ENCODE measurements at places on chromosomes 2 and 18.

DNA sequence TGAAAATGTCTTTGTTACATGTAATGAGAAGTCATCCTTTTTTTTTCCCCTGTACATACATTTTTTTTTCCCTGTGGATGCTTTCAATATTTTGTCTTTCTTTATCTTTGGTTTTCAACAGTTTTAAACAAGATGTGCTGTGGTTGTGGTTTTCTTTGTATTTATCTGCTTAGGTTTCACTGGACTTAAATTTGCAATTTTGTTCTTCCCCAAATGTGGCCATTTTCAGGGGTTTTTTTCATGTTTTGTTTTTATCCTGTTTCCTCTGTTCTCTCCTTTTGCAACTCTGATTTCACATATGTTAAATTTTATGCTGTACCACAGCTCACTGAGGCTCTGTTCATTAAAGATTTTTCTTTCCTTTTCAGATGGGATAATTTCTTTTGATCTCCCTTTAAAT, 41.7 kb downstream of the GALNT1 start:
- DNase-seq = no peak

GRCh38 chr2:219041252-219041651, at the start of gene CFAP65:
Gene CFAP65 (minus strand): TSS chr2:219041516. CDS start chr2:219039048, 2,468 bp downstream.
- DNase-seq = no peak

DNA sequence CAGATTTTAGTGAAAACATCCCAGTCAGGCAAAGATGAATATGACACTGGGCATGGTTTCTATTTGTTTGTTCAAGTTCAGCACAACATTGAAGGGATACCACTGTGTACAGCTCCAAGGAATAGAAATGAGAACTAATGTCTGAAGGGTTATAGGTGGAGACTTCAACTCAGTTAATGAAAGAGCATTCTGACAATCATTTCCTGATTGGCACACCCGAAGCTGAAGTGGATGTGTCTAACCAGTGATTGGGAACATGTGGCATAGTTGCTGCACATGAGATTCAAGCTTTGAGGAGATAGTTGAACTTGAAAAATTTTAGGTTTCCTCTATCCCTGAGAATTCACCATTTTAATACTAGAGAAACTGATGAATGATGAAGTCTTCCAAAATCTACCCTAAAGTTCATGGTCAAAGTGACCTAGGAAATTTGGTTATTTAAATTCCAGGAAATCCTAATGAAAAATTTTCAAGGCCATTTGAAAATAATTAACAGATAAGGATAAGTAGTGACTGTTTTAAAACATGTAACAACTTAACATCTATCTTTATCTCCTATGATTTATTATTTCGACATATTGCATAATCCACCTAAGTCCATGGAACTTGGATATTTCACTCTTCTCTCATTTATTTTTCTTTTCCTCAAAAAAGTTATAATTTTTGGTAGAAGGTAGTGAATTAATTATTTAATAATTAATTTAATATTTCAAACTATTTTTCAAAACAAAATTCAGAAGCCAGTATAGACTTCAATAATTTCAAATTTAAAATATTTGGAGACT, 38.0 kb downstream of the SLC9A4 start:
- no peak for DNase-seq

- DNase-seq = no peak
Observed at GRCh38 chr18:57121542-57122112, 25.3 kb upstream of the BOD1L2 start.

DNA sequence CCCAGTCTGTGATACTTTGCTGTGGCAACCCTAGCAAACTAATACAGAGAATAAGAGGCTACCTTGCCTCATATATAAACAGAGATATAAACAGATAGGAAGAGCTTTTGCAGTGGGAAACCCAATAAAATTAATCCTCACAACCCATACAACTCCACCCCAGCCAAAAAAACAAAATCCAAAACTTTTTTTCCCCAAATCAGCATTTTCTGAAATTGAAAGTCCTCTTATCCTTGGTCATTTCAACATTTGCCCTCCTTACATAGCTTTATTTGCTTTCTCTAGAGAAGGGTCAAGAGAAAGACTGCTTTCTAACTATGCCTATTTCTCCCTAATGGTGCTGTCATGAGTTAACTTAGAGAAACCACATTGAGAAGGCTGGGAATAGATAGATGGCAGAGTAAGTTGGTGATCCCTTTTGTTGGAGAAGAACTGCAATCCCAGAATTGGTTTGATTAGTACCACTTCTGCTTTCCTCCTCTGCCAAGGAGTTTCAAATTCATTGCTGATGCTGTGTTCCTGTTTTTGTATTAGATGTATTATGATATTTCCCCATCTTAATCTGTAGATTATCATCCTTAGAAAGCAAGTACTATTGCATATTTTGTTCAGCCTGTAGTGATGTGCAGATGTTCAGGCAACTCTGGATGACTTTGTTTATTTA, 76.5 kb upstream of the B3GNT2 start:
- no peak for DNase-seq

DNA sequence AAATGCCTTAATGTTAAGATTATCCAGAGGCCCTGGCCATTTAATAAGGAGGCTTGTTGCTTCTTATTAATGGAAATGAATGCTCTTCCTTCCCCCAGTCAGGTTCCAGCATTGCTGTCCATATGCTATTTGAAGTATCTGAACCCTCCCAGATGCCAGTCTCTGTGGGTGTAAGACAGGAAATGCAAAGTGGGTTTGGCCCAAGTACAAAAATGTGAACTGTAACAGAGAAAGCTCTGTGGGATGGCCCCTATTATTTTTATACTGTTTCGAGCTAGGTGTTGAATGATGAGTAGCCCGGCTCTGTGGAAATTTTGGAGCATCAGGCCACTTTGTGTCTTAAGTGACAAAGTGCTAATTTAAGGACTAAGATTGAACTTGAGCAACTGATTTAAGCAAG, 141.0 kb downstream of the UXS1 start:
- DNase-seq = no peak

- no peak for DNase-seq
Observed at GRCh38 chr2:45244928-45245327, 235.7 kb upstream of the SIX2 start.

GRCh38 chr2:141364821-141365220, 766.0 kb downstream of the LRP1B start:
- DNase-seq = no peak
